ENCODE measurements at places on chromosomes 1 and 21.

DNA sequence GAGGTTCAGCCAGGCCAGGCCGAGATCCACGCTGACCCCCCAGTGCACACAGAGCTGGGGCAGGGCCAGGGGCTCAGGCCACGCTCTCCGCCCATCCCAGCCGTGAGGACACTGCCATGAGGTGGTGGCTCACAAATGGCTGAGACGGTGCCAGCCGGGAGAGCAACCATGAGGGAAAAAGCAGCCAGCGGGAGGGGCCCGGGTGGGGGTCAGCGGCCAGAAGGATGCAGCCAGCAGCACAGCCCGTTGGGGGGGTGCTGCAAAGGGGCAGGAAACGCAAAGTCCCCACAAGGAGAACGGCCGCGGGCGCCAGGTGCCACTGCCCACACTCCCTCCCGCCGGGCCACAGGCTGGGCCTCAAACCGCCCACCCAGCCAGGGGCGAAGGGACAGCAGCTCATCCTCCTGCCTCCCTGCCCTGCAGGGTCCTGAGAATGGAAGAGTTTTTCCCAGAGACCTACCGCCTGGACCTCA, 8.3 kb downstream of the TTLL10 start:
- no peak for DNase-seq

DNA sequence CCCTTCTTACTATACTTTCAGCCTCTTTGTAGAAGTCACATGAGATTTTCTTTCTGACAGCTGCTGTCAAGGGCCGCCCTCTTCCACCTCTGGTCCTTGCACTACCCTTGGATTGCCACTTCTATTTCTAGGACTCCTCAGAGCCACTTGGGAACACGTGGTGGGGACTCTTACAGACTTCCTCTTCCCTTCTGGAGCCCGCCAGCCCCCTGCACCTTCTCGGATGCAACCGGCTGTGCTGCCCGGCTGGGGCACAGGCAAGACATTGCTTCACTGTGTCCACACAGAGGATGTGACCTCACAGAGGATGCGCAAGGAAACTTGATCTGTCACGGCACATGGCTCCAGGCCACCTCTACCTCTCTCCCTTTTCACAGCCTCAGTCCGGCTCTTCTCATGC, 2.4 kb upstream of the IKBKE start:
- DNase-seq, result no peak

DNA sequence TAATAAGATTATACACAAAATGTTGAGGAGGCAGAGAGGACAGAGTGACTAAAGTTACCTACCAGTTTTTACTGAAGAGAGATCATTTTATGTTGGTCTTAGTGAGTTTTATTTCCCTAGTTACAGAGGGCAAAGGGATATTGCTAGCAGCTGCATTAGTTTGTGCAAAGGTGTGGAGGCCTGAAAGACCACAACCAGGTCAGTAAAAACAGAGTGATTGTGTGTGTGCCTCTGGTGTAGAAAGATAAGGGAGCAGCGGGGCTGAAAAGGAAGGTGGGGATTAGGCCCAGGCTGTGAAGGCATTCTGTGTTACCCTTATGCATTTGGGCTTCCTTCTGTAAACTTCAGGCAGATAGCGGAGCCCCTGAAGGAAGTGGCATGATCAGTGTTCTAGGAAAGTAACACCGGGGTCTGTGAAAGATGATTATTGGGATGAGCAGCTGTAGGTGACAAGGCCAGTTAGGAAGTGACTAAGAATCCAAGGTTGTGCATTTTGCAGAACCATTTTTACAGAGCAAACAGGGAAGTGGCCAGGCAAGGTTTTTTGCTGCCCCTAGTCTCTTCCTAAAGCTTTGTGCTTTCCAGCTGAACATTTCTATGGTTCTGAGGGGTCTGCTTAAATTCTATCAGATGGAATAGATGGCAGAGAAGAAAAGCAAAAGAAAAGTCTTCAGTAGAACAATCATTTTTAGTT, 3.7 kb downstream of the GADD45A start:
- DNase-seq, result no peak

GRCh38 chr1:208643005-208643597, 398.9 kb upstream of the PLXNA2 start:
- no peak for DNase-seq

DNA sequence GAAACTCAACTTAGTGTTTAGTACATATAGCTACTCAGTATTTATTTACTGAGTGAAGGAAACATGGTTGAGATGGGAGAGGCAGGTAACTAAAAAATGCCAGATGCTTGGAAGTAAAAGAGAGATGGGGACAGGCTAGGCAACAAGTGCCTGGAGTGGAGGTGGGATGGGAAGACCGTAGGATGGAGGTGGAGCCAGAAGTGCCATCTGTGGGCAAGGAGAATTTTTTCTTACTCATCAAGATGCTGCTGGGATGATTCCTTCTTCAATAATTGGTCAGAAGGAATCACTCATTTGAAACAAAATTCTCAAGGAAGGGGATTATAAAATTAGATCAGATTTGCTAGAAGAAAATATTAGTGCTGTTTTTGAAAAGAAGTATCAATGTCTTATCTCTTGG, 72.9 kb downstream of the IFI44 start:
- DNase-seq, result no peak

- no peak for DNase-seq
Observed at GRCh38 chr1:9201401-9202239, 33.0 kb upstream of the H6PD start.

DNA sequence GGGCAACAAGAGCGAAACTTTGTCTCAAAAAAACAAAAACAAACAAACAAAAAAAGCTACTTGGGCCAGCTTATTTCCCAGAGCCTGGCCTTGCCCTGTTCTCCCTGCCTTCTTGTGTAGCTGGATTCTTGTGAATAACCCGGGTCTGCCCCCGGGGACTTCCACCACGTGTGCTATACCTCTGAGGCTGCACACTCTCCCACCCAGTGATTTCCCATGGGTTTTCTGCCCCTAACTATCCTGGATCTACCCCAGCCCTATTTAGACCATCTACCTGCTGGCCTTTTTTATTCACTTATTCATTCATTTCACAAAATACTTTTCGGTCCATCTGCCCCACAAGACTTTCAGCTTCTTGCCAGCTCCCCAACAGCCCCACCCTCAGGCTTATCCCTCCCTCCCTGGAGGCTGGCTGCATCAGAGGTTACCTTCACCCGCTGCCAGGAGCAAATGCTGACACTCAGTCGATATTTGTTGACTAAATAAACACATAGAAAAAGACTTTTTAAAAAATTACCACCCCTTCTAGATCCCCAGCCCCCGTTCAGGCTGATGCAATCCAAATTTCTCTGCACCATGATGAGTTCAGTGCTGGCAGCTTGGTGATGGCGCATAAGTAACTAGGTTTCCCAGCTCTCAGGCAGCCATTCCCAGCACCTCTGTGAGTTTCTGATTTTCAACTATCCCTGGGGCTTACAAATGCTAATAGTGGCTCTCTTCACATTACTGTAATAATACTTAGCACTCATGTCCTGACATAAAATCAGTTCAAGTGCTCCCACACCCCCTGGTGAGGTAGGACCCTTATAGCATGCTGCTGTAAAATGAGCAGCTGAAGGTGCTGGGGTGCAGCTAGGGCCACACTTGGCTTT, 30.7 kb upstream of the TARBP1 start:
- DNase-seq, result no peak

DNA sequence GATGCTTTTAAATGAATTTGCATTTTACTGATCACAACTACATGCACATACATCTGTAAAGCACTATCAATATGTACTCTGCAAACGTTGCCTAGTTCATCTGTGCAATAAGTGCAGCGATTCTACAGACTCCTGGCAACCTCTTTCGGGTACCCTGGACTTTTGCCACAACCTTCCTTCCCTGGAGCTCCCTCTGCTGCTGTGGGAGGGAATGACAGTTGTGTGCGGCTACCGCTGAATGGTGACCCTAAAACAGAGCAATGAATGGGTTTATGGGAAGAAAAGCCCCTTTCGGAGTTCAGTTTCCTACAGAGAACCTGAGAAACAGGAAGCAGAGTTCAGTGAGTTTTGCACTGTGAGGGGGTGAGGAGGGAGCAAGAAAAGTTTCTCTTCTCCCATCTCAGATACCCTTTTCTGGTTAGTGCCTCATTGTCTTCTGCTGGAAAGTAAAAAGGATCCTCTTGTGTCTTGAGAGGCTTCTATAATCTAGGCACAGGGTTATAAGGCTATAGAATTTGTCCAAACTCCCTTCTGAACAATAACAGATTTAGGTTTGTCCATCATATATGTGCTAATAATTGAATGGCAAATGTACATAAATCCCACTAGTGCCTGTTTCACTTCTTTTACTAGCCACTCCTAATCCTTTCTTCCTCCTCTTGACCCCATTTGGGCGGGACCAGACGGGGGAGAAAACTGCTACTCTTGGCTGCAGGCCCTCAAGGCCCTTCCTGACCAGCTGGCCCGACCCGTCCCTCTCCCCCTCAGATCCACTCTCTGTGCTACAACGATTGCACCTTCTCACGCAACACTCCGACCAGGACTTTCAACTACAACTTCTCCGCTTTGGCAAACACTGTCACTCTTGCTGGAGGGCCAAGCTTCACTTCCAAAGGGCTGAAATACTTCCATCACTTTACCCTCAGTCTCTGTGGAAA, 19.8 kb upstream of the SARS1 start:
- DNase-seq, result no peak

DNA sequence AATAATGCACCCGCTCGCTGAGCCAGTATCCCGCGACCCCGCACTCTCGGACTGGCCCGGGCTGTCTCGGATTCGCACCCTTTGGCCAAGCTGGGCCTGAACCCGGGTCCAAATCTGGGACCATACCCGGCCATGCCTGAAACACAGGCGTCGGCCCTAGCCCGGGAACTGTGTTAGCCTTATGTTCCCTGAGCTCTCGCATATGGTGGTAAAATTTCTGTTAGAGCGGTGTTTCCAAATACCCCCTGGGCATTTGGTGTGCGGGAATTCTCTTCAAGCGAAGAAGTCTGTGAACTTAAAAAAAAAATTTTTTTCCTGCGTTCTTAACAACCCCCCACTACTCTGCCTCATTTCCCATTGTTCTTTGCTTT, 3.1 kb downstream of the RNF220 start:
- DNase-seq, result no peak

DNA sequence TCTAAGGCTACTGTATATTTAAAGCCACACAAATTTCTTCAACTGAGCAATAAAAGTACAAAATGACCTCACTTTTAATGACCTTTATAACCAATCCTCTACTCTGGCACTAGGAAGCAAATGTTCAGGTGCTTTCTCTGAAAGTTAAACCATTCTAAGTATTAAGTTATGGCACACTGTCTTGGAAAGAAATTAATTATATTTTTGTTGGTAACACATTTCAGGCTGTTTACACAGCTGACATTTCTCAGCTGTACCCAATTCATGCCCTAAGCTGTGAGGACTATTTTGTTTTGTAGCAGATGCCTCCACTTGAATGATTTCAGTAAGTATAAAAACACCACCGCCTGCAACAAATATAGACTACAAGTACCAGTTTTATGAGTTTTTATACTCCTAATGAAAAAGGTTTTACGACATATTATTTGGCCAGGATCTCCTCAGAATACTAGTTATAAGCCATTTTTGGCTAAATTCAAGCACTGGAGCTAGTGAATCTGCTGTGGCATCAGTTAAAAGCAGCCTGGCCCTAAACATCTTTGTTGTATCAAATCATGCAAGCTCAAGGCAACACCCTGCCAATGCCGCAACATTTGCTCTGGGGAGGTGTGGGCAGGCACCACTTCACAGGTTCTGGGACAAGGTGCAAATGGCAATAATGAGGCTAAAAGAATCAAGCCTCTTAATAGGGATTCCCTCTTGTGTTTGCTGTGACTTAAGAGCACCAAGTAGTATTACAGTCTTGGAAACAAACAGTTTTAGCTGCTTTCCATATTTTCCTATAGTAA, 228.4 kb upstream of the DMRTA2 start:
- no peak for DNase-seq

DNA sequence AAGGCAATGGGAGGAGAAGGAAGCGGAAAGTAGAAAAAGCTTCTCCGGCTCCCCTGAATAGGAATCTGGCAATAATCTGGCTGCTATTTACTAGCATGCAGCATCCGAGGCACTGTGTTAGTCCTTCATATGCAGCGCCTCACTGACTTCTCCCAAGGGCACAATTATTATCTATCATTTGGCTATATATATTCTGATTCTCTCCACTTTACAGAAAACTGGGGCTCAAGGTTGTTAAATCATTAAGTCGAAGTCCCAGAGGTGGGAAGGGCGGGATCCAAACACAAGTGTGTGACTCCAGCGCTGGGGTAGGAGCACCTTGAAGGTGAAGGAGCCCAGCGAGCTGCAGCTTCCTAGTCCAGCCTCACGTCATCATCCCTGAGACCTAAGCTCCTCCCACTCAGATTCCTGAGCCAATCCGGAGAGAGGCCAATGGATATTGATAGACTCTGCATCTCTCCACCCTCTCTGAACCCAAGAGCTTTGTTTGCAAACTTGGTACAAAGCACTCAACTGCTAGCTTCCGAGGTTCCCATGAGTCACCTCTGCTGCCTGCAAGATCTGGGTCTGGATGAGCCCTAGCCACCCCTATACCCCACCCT, 16.6 kb upstream of the EYA3 start:
- DNase-seq, result no peak

- DNase-seq, result no peak
Observed at GRCh38 chr1:246893191-246893939, 38.4 kb downstream of the AHCTF1 start.

GRCh38 chr1:203791498-203791897, 3.9 kb upstream of the ZBED6 start:
- DNase-seq, result no peak

DNA sequence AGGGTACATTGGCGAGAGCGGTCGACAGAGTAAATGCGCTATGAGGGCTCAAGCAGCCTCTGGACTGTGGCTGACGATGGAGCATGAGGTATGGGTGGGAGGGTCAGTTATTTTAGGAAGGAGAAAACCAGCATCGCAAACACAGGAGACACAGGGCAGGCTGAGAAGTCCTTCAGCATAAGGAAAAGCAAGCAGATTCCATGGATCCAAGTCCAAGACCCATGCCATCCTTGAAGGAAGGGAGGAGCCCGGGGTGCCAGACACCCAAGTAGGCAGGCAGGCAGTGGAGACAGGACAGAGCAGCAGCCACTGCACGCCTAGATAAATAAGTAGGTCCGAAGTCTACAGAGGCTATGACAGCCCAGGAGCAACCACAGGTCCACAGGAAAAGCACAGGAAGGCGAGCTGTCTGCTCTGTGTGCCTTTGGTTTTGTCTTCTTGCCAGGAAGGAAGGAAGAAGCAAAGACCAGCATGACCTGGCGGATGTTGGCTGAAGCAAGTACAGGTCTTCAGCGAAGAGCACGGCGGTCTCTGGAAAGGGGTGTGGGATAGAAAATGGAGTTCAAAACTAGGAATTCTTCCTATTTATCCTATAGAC, 76.4 kb upstream of the SLC45A1 start:
- DNase-seq, result no peak

DNA sequence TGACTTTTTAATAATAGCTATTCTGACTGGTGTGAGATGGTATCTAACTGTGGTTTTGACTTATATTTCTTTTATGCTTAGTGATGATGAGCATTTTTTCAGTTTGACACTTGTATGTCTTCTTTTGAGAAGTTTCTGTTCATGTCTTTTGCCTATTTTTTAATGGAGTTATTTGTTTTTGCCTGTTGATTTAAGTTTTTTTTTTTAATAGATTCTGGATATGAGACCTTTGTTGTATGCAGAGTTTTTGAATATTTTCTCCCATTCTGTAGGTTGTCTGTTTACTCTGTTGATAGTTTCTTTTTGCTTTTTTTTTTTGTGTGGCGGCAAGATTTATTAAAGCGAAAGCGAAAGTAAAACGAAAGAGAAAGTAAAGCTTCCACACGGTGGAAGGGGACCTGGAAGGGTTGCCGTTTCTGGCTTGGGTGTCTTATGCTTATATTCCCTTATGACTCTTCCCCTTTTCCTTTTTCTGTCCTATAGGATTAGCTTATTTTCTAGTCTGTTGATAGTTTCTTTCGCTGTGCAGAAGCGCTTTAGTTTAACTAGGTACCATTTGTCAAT, 67.6 kb downstream of the TBX19 start:
- no peak for DNase-seq

- no peak for DNase-seq
Observed at GRCh38 chr1:20421441-20421840, 64.6 kb downstream of the CAMK2N1 start.
